AG09319 (cell line): ENCODE measurements at places on chromosomes 7 and 10.

- DNase-seq: no peak
Measured at GRCh38 chr10:98920807-98921206, 314.8 kb downstream of the HPSE2 start.

GRCh38 chr10:93599335-93599734, 1.7 kb downstream of the RBP4 start:
- no peak for DNase-seq

DNA sequence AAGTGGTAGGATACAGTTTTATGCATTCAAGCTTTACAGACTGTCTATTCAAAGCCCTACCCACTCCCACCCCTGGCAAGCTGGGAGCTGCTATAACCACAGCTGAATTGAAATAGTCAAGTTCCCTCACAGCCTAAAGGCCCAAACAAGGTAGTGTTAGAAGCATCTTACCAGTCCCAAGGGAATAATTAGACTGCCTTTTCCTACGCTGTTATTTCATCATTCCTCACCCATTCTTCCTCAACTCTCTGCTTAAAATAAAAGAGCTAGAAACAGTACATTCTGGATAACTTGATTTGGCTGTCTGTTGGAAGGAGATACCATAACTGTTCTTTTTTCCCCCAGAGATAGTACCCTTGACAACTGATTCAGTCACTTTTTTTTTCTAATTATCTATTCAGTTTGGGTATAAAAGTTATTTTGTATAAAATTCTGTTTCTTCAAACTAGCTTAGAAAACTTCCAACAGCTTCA, 54.0 kb downstream of the RAPGEF5 start:
- no peak for DNase-seq

DNA sequence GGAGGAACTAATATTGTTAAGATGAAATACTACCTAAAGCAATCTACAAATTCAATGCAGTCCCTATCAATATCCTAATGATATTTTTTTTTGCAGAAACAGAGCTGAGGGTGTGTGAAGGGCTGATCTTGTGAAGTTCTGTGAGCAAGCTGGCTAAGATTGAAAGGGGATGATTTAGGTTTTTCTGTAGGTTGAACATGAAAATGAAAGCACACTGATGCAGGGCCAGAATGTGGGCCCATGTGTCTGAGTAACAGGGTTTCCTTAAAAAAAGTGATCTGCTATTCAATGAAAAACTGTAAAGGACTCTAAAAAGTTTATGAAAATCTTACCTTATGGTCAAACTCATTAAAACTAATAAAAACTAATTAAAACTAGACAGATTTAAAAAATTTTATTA, 47.4 kb downstream of the GRB10 start:
- DNase-seq: no peak

- DNase-seq: no peak
Measured at GRCh38 chr10:12177642-12178041, 18.0 kb downstream of the NUDT5 start.

DNA sequence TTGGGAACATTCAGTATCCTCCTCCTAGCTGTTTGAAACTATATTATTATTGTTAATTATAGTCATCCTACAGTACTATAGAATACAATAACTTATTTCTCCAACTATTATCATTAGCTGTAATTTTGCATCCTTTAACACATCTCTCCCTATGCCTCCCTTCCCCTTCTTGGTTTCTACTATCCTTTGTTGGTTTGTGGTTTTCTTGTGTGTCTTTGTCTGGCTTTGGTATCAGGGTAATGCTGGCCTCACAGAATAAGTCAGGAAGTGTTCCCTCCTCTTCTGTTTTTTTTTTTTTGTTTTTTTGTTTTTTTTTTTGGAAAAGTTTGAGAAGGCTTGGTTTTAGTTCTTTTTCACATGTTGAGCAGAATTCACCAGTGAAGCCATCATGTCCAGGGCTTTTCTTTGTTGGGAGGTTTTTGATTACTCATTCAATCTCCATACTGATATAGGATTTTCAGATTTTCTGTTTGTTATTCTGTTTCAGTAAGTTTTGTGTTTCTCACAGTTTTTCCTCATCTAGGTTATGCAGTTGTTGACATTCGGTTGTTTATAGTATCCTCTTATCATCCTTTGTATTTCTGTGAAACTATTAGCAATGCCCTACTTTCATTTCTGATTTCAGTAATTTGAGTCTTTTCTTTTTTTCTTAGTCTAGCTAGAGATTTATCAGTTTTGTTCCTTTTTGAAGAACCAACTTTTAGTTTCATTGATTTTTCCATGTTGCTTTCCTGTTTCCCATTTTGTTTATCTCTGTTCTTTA, 21.6 kb downstream of the C1GALT1 start:
- no peak for DNase-seq

- DNase-seq: no peak
Measured at GRCh38 chr10:118900617-118901016, 128.9 kb upstream of the NANOS1 start.

DNA sequence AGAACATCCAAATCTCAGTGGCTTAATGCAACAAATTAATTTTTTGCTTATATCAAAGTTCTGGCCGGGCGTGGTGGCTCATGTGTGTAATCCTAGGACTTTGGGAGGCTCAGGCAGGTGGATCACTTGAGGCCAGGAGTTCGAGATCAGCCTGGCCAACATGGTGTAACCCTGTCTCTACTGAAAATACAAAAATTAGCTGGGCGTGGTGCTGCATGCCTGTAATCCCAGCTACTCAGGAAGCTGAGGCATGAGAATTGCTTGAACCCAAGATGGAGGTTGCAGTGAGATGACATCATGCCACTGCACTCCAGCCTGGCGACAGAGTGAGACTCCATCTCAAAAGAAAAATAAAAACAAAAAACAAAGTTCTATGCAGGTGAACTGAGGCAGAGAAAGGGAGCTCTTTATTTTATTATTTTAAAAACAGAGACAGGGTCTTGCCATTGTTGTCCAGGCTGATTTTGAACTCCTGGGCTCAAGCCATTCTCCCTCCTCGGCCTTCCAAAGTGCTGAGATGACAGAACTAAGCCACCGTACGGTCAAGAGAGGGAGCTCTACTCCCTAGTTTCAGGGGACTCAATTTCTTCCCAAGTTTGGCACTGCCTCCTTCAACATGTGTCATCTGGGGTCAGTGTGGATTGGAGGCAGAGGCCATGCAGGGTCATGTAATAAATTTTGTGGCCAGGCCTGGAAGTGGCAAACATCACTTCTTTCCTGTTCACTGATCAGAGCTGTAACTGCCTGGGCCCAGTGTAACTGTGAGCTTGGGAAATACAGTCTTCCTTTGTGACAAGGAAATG, 2.4 kb downstream of the ADCK2 start:
- peak; percentile 25 for DNase-seq

GRCh38 chr7:47722126-47722525, 140.2 kb upstream of the TNS3 start:
- DNase-seq: no peak

- DNase-seq: no peak
Measured at GRCh38 chr10:129793996-129794395, 170.1 kb downstream of the EBF3 start.

- DNase-seq: no peak
Measured at GRCh38 chr10:60937784-60938654, 6.0 kb downstream of the RHOBTB1 start.
